ENCODE measurements at places on chromosomes 1 and 21. TPM values are rescaled to one million over a fixed set of nuclear protein-coding genes. Genes with fewer than 3 reads are reported as not detected.
A peak's percentile ranks its signal among the peaks of the same experiment; 100 is the strongest.

DNA sequence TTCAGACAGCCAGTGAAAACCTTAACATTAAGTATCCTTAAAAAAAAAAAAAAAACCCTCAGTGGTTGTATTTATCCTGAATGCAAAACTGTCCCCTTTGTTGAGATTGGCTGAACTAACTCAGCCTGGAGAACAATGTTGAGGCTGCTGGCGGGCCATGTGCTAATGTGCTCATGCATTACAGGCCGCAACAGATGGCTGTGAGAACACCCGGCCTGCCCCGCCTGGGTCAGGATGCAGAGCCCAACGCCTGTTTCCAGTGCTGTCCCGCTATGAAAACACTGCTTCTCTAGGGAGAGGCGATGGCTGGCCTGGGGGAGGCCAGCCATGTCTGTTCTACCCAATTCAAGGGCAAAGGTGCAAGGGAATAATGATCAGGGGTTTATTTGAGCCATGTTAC, 13.8 kb downstream of the OLIG2 start:
- DNase-seq, result no peak

DNA sequence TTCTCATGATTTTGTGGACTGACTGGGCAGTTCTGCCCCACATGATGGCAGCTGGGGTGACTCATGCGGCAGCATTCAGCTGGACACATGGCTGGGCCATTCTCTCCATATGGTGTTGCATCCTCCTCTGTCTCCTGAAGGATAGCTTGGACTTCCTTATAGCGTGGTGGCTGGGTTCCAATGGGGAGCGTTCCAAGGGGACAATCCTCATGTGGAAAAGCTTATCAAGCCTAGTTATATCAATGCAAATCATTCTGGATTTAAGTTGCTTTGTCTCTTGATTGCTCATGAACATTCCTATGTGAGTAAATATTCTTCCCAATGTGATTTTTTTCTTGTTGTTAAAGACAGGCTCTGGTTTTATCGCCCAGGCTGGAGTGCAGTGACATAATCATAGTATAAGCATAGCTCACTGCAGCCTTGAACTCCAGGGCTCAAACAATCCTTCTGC, 13.2 kb upstream of the SLC2A1 start:
- no peak for DNase-seq

DNA sequence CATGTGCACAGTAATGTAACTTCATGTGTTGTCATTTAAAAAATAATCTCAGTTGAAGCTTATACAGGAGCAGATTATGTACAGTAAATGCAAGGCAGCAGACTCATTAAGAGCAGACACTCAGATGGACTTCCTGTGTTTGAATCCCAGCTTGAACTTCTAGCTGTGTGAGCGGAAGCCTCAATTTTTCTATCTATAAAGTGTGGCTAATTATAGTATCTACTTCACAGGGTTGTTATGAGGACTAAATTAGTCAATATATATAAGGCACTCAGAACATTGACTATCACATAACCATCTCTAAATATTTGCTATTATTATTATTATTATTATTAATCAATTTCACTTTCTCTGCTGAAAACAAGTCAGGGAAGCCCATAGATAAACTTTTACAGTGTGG, 141.6 kb downstream of the ZP4 start:
- no peak for DNase-seq

DNA sequence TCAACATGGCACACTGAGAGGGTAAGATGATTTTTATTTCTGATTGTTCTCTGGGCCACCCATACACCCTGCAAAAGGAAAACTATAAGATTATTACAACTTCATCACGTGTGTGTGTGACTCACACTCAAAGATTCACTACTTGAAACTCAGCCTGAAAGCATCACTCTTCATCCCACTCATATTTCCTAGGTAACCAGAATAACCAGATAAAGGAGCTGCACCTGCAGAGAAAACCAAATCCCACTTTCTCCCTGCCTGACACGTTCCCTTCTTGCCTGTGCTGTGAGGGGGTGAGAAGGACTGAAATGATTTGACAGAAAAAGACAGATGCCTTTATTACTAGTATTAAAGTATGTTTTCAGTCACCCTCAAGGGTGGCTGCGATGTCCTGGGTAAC, 131.6 kb downstream of the TGFBR3 start:
- DNase-seq, result no peak

- DNase-seq, result no peak
Observed at GRCh38 chr1:61337037-61337436, 254.7 kb downstream of the NFIA start.

DNA sequence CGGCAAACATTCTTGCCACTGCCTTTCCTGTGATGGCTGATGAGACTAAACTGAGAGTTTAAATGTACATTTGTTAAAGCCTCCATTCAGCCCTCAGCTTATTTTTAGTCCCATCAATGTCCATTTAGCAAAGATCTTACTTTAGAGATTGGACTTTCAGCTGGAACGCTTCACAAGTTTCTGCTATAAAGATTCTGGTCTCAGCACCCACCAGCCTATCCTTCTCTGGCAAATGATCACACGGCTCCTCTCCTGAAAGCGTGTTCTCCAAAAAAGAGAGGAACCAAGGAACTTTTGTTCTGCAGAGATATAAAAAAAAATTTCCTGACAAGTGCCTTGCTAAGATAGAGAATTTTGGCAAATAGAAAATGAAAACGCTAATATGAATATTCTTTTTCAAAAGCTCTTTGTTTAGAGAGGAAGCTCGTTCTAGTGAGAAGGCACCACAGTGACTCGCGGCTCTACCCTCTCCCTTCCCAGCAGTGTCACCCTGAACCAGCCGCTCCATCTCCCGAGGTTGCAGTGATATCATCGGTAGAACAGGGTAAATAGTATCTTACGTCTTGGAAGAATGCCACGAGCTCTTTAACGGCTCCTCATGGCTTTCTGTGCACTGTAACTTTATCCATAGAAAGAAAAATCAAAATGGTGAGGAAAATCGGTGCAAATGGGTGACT, 200.2 kb downstream of the APP start:
- DNase-seq, result no peak

- DNase-seq, result no peak
Observed at GRCh38 chr21:39503123-39503762, 51.5 kb downstream of the SH3BGR start.

DNA sequence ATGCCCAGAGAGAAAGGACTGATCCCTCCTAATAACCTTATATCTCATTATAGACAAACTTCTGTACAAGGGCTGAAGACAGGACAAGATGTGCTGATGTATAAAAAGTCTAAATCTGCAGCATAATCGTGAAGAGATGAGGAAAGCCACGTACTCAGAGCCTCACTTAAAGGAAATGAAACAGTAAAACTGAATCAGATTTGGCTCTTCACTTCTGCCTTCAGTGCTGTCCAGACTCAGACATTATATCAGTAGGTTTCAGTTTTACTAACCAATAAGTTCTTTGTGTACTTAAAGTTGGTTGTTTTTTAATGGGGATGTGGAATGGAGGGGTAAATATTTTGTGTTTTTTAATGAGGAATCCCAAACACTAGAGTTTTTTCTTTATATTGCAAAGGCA, 45.3 kb upstream of the RGS1 start:
- DNase-seq, result no peak

GRCh38 chr1:154104433-154105082, 50.3 kb downstream of the NUP210L start:
- DNase-seq, result no peak

DNA sequence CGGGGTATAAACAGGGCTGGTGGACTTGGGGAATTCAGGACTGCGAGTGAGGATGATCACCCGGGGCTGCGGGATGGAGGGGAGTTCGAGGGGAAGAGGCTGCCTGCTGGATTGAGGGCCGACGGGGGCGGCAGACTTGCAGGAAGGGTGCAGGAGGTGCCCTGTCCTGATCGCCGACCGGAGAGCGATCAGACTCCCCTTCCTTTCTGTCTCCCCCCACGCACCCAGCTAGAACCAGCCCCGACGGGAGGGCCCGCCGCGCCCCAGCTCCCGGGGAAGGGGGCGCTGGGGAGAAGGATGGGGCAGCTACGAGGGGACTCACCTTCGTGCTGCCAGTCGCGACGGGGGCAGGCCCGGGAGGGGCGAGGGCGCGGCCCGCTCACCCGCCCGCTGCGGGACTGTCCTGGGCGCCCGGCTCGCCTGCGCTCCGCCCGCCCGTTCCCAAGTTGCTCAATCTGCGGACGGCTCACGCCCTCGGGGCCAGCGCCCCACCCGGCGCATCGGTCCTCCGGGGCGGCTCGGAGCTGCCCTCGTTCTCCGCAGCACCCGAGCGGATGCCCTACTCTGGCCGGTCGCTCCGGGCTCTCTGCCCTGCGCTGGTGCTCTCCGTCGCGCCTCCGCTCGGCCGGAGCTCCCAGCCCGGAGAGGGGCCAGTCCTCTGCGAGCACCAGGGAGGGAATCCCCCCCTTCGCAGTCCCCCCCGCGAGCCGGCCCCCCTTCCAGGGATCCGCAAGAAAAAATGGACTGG, at the start of gene RSPO1:
Gene RSPO1 (minus strand): TSS at position 649 of the 748 bp plus-strand sequence. CDS start 5,231 bp downstream, outside the sequence.
- no peak for DNase-seq

- DNase-seq, result no peak
Observed at GRCh38 chr1:233197940-233198339, 97.6 kb downstream of the PCNX2 start.

DNA sequence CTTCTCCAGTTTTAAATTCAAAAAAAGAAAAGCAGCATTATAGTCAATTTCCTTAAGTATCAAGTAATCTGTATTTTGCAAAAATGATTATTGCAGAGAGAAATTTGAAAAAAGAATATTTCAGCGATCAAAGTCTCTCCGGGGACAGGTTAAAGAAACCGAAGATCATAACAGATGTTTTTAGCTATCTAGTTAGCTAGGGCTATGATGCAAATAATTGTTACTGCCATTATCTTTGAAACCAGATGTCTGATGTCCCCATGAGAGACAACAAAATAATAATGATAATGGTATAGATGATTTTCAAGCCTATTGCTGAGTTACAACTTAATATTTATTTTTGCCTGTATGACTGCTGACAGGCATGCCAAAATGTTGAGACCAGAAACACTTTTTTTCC, 1326.0 kb downstream of the PLA2G4A start:
- DNase-seq, result no peak

DNA sequence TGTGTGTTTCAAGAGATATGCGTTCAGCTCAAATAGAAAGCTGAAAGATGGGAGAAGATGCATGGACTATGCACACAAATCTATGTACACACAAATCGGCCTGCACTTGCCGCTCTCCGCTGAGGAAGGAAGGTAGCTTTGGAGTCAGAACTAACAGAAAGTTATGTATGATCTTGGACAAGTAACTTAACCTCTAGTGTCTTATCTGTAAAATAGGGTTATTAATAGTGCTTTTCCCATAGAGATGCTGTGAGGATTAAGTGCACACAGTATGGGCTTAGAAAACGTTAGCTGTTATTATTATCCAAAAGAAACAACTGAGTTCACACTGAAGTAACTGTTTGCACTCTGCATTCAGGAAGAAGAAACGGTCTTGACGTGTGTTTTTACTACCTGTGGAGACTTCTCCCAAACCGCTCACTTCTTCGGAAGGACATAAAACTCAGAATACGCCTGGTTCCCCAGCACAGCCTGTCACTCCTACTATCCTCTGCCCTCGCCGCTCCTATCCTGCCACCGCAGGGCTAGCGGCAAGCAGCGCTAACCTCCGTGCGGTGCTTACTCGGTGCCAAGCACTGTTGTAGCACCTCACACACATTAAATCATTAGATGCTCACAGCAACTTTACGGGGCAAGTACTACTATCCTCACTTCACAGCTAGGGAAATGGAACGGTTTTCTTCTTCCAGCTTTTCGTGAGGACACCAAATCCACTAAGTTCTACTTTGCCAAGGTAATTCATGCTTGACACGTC, 1.3 kb downstream of the TGFBR3 start:
- DNase-seq, result peak; percentile 41

GRCh38 chr1:233281711-233282581, 13.6 kb downstream of the PCNX2 start:
- no peak for DNase-seq

GRCh38 chr1:85124091-85124490, 75.8 kb upstream of the MCOLN3 start:
- DNase-seq, result no peak

DNA sequence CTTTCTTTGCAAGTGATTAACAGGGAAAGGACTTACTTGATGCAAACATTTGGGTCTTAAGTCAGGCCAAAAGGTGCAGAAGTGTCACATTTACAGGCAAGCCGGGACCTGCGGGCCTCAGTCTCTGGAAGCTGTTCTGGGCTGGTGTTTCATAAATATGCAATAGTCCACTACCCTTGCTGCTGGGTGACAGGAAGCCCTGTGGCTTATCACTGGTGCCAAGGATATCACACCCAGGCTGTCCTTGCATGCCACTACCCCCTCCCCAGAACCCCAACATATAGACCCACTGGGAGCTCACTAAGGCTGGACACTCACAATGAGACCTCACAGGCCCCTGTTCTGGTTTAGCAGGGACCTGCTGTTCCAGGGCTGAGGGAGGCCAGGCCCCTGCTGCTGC, 3.4 kb upstream of the LEFTY2 start:
- DNase-seq, result no peak

DNA sequence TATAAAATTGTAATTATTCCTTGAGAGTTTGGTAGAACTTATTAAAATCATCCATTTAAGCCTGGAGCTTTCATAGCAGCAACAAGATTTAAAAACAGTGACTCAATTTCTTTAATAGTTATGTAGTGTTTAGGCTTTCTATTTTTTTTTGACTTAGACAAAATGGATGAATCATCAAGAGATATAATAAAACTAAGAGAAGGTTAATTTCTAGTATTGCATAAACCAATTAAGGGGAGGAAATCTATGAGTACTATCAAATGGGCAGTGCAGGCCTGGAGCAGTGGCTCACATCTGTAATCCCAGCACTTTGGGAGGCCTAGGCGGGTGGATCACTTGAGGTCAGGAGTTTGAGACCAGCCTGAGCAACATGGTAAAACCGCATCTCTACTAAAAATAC, 416.3 kb upstream of the USP24 start:
- no peak for DNase-seq

DNA sequence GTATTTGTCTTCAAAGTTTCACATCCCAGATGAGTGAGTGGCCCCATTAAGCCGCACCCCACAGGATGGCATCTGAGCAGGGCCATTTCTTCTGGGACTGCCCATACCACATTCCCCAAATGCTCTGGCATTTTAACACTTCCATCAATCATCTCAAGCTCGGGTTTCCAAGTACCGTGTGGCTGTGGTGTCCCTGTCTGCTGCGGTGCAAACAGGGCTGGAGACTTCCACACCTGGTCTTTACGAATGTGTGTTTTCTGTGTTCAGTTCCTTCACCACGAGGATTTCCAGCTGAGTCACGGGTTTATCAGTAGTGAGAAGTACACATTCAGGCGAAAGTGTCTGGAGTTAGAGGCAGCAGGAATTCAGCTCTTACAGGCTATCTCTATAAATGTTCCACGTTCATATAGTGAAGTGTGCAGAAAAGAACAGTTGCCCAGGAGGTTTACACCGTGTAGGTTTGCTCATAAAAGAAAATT, 195.2 kb downstream of the RHOU start:
- no peak for DNase-seq

TMPRSS15 gene
- total RNA-seq, result not detected

CAMSAP2 gene
- 49.6 TPM for total RNA-seq

TFB2M gene
- total RNA-seq, result 10.5 TPM

SLC6A17 gene
- 0.32 TPM for total RNA-seq

CHRM3 gene
- total RNA-seq, result 0.45 TPM

SLC2A5 gene
- 2.3 TPM for total RNA-seq

TLR5 gene
- 1.7 TPM for total RNA-seq
